ENCODE measurements at places on chromosomes 16 and 17. TPM values are rescaled to one million over a fixed set of nuclear protein-coding genes. Genes with fewer than 3 reads are reported as not detected.
A peak's percentile ranks its signal among the peaks of the same experiment; 100 is the strongest.

Gene EPX
- not detected for total RNA-seq

Gene GCGR
- total RNA-seq: not detected

Gene TRIM72
- total RNA-seq: 2.4 TPM

Gene DNAH2
- total RNA-seq: 0.16 TPM

Gene RAB26
- total RNA-seq: 2.2 TPM

Gene CLEC10A
- total RNA-seq: 3.0 TPM

DNA sequence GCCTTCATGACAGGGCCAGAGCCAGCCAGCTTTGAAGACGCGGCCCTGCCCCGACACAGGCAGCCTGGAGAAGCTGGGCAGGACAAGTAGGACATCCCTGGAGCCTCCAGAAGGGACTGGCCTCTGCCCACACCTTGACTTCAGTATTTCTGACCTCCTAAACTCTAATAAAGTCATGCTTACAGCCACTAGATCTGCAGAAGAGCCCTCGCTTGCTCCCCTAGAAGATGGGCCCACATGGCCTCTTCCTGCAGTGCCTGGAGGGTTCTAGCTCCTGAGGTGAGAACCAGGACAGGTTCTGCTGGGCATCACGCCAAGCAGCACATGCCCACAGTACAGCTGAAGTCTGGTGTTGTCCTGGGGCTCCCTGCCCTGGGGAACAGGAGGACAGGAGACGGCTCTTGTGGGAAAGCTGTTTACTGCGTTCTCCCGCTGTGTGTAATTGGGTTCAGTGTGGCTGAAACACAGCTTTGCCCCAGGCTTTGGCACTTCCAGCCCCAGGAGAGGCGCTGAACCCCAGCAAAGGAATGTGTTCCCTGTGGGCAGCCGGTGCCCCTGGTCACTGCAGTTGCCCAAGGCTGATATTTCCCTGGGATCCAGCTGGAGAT lies 2.6 kb downstream of the APRT start:
- DNase-seq: no peak

DNA sequence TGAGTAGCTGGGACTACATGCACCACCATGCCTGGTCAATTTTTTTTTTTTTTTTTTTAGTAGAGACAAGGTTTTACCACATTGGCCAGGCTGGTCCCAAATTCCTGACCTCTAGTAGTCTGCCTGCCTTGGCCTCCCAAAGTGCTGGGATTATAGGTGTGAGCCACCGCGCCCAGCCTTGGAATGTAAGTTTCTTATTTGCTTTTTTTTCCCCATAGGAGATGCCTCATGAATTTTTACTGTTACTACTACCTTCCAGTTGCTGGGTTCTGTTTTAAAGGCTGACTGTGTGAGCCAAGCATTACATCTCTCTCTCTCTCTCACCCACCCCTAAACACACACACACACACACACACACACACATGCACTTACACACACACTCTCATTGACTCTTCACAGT lies 112.6 kb downstream of the RGS9 start:
- DNase-seq: no peak

DNA sequence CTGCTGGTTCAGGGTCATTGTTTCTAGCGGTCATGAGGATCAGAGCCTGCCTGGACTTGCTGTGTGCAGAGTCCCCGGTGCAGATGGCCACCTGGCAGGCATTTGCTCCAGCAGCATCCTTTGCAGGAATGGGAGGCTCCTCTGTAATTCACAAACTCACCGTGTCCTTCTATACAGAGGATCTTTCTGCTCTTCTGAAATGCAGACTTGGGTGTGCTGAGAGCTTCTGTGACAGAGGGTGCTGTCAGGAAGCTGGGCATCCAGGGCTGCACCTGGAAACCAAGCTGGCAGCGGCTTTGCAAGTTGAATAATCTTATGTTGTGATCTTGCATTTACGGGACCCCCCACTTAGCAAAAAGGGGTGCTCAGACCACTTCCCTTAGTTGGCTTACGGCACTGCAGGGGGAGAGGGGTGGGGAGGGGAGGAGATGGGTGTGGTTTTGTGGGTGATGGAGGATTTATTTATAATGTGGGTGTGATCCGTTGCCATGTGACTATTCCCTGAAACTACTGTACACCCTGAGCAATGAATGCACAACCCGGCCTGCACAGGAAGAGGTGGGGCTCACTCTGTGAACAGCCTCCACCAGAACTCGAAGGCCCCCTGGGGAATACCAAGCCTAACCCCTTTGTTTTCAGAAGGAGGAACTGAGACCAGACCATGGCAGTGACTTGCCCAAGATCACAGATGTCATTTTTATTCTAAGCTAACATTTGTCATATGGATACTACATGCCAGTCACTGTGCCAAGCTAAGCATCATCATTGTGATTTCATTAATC lies 178.3 kb downstream of the PRKCB start:
- no peak for DNase-seq

- peak; percentile 82 for DNase-seq
These were observed at the start of gene NKD1 for GRCh38 chr16:50548125-50548908. Gene NKD1, plus strand, starts transcription at chr16:50548396. Its CDS starts 158 bp downstream, at chr16:50548554.

DNA sequence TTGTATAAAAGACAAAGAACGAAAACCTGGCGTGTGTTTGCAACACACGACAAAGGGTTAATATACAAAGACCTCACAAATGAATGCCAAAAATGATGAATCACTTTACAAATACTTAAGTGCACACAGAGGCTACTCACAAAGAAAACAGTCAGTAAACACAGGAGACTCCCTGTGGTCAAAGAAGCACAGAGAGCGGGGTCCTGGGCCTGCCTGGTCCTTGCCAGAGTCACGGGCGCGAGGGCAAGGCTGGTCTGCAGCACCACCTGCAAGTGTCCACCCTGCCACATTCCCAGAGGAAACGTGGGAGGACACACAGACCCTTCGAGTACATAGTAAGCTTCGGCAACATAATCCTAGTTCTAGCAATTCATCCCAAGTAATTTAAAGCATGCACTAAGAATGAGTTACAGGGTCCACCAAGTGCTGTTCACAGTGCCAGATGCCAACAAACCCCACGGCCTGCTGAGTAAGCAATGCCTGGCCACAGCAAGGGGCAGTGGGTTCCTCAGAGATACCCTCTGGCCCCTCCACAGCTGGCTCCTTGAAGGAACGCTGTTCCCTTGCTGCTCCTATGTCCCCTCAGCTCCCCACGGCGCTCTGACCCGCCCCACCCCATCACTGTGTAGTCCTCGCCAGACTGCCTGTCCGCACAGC lies 24.6 kb upstream of the FAAP100 start:
- no peak for DNase-seq

GRCh38 chr17:67375716-67376115 lies 1.4 kb upstream of the PITPNC1 start:
- DNase-seq: no peak

GRCh38 chr16:22424161-22424937 lies 49.9 kb upstream of the CDR2 start:
- DNase-seq: no peak

DNA sequence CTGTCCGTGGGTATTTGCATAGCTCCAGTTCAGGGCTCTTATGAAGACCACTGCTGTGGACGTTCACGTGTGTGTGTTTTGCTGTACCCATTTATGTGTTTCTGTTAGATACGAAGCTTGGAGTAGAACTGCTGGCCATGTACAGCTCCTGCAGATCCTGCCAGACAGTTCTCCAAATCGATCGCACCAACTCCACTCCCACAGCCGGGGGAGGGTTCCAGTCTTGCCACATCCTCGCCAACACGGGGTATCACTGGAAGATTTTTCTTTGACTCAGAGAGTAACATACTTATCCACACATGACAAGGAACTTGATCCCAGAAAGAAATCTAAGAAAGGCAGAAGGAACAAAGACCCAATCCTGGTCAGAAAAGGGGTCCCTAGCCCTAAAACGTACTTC lies 37.4 kb downstream of the TMEM186 start:
- DNase-seq: no peak

DNA sequence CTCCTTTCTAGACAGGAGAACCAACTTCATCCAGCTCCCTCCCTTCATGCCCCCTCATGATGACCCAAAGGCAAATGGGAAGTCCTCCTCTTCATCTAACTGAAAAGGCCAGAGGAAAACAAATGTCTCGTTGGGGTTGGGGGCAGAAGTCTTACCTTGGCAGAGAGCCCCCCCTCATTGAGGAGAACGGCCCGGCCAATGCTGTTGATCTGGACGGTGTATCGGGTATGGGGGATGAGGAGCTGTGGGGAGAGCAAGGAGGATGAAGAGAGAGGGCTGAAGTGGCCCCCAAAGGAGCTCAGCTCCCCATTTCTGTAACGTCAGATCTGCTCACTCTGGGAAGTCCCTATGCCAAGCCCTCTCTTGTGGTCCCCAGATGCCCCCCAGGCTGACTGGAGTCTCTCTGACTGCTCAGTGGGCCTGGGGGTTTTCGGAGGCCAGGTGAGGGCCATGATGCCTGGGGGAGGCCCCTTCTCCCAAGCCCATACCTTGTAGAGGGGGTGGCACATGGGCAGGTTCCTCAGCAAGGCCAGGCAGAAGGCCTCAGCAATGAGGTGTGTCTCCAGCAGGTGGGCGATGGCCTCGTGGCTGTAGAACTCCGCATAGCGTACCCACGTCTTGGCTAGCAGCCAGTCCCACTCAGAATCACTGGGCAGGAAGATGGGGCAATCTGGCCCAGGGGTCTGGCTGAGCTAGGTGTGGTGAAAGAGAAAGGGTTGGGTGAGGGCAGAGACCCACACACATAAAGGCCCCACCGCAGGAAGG lies 10.8 kb downstream of the ALOX12B start:
- DNase-seq: peak; percentile 10

DNA sequence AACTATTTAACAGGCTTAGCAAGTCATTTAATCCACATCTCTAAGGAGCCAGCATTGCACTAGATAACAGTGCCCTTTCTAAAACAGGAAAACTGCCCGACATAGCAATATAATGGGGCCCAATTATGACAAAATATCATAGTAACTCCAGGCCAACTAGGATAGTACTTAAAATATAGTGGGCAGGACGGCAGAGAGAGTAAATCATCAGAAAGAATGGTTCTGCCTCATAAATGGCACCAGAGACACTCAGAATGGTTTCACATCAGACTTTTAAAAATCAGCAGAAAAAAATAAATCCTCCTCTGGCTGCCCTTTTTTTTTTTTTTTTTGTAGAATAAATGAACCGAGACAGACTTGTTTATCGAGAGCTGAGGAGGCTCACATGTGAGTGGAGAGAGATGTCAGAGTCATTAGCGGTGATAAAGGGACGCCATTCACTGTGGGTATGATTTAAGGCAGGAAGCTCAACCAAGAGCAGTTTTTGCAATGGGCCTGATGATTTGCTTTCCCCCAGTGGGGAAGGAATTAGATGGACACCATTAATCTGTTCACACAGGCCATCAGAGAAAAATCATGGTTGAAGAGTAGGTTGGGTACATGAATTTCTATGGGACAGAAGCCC lies 62.6 kb downstream of the CPPED1 start:
- no peak for DNase-seq

GRCh38 chr17:79951361-79952264 lies 84.1 kb downstream of the TBC1D16 start:
- peak; percentile 77 for DNase-seq

GRCh38 chr16:81337097-81337496 lies 22.3 kb downstream of the GAN start:
- DNase-seq: no peak
